Activated naive CD4-positive, alpha-beta T cell treated with Interleukin-2 at 50 U/mL for 16 hours (primary cell): ENCODE measurements at places on chromosomes 3 and 15.

DNA sequence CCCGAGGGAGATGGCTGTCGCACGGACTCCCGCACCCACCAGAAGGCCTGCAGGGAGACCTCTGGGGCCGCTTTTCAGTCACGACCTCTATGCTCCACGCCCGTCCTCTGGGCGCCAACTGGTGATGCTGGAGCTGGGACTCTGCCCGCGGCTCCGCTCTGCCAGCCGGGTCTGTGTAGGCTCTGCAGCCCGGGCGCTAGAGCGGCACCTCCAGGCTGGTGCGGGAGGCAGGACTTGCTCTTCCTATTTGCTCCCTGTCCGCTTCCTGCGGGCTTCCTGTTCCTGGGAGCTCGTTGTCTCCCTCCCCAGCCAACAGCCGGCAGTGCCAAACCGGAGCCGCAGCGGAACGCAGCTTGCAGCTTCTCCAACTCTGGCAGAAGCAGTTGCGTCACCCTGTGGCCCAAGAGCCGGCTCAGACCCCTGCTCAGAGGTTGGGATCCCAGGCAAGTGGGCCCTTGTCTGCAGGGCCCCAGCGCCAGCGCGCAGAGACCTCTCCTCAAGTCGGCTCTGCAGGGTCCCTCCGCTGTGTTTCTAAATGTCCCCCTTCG is 285.9 kb downstream of the XXYLT1 start:
- no peak for DNase-seq

- no peak for DNase-seq
Observed at GRCh38 chr15:26028086-26028740, 165.1 kb upstream of the ATP10A start.

DNA sequence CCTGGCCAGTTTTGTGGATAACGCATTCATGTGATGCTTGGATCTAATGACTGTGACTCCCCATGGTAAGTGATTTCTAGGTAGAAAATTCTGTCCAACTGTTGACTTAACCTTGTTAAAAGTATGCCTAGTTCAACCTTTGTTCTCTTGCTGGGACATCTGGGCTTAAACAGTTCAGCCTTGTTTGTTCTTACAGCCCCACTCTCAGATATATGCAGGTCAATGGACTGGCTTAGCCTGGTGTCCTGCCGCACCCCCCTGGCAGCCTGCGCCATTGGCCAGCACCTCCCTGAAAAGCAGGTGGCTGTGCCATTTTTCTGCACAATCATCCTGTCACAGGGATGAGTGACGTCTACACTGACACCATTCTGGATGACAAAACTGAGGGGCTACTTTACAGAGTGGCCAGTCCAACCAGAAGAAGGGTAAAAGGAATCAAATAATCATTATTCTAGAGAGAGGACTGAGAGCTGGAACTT is 244.7 kb upstream of the ONECUT1 start:
- DNase-seq: no peak

GRCh38 chr3:46900356-46900755 is 22.8 kb downstream of the PTH1R start:
- DNase-seq: no peak

DNA sequence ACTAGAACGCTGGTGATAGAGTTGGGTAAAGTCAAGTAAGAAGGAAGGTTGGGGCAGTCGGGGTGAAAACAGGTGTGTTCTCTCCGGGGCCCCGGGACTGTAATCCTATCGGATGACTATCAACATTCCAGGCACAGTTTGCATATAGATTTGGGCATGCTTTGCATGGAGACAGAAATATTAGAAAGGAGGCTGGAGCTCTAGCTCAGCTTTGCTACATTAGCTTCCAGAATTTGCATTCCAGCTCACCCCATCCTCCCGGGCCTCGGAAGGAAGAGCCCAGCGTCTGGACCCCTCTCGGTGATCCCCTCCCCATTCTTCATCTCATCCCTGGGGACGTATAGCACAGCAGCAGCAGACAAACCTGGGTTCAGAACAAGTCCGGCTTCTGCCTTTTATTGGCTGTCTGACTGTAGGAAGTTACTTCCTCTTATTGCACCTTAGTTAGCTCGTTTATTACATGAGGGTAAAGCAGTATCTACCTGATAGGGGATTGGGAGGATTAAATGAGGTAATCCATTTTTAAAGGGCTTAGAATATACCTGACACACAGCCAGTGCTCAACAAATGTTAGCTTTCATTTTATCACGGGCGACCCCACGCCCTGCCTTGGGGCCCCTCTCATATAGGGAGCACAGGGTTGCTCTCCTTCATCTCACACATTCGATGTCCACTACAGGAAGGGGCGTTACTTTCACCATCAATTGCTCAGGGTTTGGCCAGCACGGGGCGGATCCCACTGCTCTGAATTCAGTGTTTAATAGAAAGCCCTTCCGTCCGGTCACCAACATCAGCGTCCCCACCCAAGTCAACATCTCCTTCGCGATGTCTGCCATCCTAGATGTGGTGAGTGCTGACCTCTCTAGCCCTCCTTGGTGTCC is 3.2 kb downstream of the HTR3E start:
- no peak for DNase-seq
